ENCODE measurements at places on chromosomes 4 and X.
A peak's percentile ranks its signal among the peaks of the same experiment; 100 is the strongest.

DNA sequence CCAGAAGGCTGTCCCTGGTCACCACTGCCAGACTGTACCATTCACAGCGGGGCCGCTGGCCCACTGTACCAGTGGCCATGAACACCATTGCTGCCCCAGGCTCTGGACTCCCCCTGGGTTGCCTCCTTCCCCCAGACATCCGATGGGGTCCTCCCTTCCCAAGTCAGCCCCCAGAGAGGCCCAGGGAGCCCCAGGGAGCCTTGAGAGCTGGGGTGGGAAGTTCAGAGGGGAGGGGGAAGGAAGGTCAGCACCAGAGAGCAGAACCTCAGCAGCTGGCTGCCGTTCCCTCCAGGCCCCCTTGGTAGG, 441 bp upstream of the ARHGAP4 start:
- no peak for DNase-seq

DNA sequence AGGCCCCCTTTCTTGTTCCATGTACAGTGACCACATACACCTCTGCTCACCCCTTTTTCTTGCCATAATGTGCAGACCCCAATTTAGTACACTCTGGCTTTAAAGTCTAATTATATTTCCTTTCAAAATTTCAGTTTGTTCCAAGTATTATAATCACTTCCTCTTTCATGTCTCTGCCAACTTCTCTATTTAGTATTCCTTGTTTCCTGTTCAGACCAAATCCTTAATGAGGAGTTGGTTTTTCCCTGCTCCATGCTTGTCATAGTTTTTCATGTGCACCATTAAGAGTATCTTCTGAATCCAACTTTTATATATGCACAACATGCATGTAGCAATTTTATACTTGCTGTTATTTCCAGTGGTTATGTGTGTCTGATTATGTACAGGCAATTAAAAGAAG, 32.3 kb downstream of the USP53 start:
- peak; percentile 79 for DNase-seq

DNA sequence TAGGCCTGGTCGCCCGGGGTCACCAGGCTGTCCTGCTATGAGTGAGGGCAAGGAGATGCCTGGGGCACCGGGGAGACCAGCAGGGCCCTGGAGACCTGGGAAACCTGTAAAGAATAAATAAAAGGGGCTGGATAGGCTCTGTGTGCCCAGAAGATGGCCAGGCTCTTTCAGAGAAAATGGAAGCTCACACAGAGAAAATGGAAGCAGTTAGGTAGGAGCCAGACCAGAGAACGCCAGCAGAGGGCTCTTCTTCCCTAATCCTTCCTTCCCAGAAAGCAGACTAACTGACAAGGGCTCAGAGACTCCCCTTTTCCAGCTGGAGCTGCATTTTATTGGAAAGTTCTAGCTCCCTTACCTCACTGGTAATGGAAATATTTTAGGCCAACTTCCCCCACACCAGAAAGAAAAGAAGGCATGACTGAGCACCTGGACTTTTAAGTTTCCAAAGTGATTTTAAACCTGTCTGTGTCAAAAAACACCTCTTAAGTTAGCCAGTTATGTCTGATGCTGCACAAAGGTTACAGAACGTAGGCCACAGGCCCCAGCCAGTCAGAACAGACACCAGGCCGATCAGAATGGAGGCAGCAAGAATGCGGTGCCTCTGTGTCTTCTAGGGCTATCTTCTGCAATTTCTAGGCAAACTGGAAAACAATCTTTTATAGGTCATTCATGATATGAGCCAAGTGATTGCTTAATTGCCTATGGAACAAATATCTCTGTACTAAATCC, 74.0 kb downstream of the ATG4A start:
- DNase-seq, result no peak

DNA sequence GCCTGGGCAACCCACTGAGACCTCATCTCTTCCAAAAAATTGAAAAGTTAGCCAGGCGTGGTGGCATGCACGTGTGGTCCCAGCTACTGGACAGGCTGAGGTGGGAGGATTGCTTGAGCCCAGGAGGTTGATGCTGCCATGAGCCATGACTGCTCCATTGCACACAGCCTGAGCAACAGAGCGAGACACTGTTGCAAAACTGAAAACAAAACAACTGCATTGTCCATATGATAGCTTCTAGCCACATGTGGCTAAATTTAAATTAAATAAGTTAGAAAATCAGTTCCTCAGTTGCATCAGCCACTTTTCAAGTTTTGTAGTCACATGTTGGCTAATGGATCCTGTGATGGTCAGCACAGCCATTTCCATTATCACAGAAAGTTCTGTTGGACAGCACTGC, 67.9 kb downstream of the GAB1 start:
- DNase-seq, result no peak

DNA sequence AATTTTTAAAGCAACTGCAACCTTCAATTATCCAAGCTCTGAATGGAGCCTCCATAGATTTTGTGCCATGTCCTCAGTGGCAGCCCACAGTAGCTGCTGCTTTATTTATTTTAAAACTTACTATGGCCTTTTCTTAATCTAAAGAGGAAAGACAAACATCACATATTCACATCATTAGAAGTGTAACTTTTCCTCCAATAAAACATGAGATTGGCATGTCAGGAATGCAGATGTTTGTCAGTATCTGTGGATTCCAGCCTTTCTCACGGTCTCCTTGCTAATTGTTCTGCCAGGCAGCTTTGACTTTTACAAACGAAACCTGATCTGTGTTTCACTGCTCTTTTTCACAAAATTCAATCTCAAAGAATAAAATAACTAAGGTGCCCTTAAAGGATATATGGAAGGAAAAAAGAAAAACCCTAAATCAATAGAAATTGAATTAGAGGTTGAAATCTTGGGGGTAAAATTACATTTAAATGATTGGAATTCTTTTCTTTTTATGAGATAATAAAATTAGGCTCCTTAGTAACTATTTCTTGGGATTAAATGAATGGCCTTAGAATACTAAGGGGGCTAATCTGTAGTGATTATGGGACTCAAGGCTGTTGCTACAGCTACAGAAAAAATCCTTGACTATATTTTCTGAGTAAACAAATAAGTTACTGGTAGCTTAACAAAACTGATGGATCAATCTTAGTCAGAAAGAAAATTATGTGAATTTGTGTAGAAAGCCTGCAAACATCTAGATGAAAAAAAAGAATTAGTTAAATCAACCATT, 151.3 kb downstream of the RTL9 start:
- DNase-seq, result no peak

DNA sequence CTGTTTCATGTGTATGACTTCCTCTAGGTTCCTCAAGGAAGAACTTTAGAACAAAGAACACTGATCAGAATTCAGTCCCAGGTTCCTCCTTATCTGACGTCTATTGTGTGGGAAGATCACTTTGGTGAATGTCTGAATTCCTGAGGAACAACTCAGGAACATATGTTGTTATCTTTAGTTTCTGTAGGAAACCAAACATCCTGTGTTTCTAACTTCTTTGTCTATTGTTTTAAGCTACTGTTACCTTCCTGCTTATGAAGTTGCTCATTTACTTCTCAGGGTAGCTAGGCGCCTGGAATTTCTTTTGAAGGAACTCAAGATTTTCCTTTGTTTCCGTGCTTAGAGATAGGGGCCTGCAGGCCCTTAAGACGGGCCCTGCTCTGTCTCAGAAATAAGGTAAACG, 46.2 kb downstream of the MAGEB5 start:
- no peak for DNase-seq

DNA sequence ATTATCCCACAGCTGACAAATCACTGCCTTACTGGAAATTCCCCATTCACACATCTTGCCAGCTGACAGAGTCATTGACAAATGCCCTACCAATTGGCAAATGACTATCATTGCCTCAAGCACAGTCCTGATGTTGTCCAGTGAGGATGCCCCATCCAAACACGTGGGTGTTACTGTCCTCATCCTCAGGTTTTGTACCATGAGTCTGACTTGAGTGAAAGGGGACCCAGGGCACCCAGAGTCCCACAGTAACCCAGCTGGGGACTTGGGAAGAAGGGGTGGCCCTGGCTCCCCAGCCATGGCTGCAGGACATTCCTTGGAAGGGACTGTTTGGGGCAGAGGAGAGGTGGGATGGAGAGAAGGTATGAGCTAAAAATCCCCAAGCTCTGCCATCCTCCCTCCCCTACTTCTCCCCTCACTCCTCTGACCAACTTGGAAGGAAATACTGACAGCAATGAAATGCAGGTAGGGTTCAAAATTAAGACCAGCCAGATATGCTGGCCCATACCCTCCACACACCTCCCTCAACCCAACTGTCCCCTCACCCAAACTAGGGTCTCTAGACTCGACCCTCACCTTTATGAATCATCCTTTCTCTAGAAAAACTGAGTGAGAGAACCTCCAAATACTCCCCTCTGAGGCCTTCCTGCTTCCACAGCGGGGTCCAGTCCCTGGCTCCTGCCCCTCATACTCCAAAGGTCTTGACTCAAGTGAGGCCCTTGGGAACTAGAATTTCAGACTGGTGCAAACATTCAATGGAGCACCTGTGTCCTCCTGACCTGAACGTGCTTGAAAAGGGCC, 5.1 kb downstream of the TIMP1 start:
- DNase-seq, result no peak

DNA sequence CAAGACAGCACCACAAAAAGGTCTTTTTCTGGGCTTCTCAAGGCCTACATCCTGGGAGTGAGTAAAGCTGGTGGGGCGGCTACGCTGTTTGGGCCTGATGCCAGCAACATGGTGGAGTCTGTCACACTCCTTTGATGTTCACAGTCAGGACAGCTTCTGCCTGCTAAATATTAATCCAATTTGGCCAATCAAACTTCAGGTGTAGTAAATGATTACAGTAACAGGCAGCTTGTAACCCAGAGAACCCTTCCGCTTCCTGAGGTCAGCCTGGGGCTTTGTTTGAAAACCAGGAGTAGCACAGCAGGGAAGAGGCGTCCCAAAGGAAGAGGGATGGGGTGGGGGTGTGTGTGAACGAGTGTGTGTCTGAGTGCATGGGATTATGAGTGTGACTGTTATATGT, 220.4 kb downstream of the MAML3 start:
- DNase-seq, result no peak

DNA sequence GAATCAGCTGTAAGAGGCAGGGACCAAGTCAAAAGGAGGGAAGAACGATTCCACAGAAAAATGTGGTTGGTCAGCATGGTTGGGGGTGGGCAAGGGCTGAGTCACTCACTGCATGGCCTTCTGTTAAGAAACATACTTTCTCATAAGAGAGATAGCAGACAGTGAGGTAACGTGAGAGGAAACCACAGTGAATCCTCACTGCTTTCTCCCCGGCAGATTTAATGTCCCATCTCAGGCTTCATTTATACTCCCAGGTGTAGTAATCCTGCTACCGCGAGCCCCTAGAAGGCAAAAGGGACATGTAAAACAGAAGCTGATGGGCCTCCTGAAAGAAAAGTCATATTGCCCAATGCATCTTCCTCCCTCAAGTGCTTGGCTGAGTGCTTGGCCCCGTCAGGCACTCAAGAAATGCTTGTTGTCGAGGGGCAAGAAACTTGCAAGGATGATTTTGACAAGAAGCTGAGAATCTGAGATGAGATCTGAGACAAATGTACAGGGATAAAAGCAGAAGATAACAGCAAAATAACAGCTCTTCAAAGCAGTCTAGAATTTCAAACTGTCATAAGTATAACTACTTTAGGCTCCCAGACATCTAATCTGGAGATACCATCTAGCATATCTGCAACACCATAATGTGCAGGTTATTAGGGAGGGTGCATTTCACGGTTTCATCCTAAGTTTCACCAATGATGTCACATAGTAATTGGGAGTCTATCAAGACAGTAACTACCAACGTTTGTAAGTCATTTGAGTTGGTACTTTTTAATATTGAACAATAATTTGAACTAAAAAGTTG, 40.2 kb downstream of the SH3KBP1 start:
- DNase-seq, result peak; percentile 75

- DNase-seq, result no peak
Measured at GRCh38 chr4:81452452-81453006, 19.2 kb downstream of the RASGEF1B start.

DNA sequence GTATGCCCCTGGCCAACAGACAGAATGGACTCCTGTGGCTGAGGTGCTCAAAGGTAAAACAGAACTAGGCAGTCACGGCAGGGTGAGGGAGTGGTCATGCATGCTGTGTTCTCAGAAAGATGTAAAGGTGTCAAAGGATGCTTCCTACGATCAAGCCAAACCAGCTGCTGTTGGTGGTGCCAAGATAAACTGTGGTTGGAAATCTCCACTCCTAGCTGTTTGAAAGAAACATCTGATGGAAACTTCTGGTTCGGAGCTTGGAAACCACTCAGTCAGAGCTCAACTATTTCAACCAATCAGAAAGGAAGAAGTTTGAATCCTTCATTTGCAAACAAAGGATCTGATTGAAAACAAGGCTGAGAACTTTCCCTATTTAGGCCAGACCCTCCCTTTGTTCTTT, 68.5 kb upstream of the DDX60 start:
- no peak for DNase-seq

DNA sequence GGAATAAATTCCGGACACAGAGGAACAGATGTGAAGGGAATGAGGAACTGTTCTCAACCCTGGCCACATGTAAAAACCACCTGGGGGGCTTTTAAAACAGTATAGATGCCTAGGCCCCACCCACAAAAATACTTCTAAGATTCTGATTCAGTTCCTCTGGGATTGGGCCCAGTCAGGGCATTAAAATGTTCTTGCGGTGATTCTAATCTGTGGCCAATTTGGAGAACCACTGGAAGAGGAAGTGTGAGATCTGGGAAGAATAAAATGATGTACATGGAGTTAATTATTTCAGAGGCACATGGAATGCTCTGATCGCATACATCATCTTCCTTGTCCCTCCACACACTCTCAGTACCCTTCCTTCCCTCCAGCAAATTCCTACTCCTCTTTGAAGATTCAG, 192.2 kb downstream of the APBB2 start:
- no peak for DNase-seq

- peak; percentile 93 for DNase-seq
Measured at GRCh38 chrX:19865567-19866363, 21.6 kb downstream of the SH3KBP1 start.

DNA sequence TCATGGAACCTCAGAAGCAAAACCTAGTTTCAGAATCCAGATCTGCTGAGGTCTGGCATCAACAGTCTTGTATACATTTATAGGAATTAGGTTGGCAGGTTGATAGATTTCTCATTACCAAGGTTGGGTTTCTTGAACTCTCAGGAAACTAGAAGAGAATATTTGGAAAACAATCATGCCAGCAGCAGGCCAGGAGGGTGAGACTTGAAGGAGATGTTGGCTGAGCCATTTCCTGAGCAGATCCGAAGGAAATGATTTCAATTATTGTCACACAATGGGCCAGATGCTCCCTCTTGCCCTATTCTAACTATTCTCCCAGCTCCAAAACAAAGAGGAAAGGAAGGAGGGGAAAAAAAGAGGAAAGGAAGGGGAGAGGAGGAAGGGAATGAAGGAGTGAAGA, 45.2 kb downstream of the SHROOM4 start:
- no peak for DNase-seq

DNA sequence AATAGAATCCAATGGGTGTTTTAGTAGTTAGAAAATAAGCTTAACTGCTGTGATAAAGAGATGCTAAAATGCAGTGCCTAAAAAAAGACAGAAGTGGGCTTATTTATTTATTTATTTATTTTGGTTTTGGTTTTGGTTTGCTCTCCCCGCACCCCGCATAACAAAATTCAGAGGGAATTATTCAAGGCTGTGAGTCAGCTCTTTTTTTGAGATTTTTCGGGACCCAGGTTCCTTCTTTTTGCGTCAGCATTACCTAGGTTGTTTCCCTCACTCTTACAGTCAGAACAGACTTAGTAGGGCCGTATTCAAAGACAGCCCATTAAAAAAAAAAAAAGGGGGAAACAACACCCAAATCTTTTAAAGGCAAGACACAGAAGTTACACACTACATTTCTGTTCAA, 1495.5 kb upstream of the ADGRL3 start:
- DNase-seq, result no peak

Measured in MV-4-11 (cell line).